ENCODE measurements at places on chromosomes 11 and 22.

- DNase-seq = no peak
Observed at GRCh38 chr11:132427611-132428010, 1057.2 kb downstream of the NTM start.

DNA sequence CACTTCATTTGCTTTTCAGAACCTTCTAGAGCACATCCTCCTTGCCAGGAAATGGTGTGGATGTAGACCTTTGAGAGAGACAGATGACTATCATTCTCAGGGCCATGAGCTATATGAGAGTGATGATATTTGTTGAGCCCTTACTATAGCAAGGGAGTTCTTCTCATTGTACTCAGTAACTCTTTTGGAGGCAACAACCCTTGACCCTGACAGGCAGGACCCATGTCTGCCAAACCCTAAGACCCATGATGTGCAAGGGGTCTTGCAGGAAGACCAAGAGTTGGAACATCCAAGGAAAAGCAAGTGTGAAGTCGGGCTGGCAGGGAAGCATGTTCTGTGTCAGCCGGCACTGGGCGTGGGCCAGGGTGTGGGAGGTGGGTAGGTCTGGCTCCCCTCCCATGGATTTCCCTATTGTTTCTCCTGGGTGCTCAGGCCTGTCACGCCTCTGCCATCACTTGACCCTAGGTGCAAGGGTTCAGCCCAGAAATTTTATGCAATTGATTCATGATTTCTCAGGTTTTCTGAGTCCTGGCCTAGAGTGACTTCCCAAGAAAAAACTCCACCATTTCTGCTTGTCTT is 1.2 kb downstream of the FOLR3 start:
- DNase-seq = no peak

DNA sequence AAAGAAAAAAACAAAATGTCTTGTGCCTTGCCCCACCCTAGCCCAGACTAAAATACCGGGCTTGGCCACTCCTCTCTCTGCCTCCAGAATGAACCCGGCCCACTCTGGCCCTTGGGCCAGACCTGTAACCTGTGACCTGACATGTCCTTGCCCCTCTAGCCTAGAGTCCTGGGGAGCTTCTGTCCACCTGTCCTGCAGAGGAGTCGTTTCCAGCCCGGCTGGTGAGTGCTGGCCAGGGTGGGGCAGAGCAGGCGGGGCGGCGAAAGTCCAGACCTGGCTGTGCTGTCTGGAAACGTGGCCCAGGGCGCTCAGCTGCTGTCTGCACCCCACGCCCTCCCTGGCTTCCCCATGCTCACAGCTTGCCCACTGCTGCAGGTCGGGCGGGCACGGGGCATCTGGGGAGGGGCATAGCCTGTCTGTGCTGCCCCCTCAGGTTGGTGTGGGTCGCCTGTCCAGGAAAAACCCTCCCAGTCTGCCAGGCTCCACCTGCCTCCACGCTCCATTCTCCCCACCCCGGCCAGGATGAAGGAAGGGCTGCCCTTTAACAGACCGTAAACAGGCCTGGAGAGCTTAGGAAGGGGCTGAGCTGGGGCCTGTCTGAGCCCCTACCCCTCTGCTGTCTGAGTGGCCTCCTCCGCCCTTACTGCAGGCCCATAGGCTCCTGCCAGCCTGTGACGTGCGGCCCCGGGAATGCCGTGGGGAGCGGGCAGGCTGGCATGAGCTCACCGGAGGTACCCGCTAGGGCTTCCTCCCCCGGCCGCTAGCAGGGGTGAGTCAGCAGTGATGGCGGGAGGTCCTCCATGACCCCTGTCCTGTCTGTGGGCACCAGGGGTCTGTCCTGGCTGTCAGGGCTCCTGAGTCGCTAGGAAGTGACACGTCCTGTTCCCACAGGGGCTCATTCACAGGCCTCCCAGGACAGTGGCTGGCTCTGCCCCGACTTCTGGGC is 1.9 kb downstream of the CD151 start:
- no peak for DNase-seq

DNA sequence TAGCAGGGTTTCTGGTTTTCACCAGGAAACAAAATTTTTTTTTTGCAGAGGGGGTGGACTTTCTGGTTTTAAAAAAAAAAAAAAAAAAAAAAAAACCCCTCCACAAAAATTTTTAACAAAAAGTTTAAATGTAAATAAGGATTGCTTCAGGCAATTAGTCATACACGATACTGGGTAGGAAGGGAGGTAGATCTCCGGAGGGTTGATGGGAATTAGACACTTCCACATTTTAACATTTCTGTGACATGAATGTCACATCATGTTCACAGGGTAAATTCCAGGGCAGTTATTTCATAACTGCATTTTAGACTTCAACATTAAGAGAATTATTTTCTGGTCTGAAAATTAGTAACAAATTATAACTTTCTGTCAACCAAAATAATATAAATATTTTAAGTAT is 15.9 kb downstream of the NUP98 start:
- DNase-seq = no peak

Measured in activated T-cell treated with anti-CD3 and anti-CD28 coated beads for 48 hours (primary cell).